Activated T-helper 1 cell treated with anti-CD3 and anti-CD28 coated beads, Interleukin-2, amount 50 U/mL, for 16 hours (primary cell): ENCODE measurements at places on chromosomes 1 and 21.

GRCh38 chr1:176051902-176052518 lies 155.1 kb downstream of the COP1 start:
- DNase-seq: no peak

DNA sequence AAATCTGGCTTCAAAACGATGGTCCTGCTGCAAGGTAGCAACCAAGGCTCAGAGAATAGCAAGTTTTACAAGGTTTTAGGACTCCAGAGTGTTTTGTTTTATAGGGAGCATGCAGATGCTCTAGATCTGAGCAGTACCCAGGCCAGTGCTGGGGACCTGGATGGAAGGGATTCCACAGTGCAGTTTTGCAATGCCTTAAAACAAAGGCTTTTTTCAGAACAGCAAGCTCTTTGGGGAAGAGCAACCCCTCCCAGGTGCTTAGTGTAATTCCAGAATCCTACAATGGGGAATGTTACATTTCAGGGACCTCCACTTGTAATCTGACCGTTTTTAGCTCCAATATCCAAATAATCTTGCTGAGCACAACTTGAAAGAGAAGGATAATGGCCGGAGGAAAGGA lies 6.7 kb downstream of the ROR1 start:
- no peak for DNase-seq

- DNase-seq: no peak
Observed at GRCh38 chr1:942864-943533, 16.1 kb downstream of the NOC2L start.

DNA sequence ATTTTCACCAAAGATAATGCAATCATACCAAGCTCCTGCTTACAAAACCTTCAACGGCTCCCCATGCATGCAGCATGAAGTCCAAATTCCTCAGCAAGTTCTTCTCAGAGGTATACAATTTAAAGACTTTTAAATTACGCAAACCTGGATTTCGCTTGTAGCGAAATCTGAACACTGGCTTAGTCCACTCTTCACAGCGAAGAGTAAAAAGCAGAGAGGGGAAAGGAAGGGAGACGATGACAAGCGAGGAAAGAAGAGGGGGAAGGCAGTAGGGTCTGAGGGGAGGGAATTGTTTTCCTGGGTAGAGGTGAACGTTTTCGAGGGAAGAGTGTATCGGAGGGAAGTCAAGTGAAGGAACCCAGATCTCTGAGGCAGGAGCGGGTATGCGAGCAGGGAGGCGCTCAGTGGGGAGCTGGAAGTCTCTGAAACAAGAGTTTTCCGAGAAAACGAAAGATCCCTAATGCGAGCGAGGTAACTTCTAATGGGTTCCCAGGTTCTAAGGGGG lies 790 bp downstream of the TESK2 start:
- DNase-seq: no peak

DNA sequence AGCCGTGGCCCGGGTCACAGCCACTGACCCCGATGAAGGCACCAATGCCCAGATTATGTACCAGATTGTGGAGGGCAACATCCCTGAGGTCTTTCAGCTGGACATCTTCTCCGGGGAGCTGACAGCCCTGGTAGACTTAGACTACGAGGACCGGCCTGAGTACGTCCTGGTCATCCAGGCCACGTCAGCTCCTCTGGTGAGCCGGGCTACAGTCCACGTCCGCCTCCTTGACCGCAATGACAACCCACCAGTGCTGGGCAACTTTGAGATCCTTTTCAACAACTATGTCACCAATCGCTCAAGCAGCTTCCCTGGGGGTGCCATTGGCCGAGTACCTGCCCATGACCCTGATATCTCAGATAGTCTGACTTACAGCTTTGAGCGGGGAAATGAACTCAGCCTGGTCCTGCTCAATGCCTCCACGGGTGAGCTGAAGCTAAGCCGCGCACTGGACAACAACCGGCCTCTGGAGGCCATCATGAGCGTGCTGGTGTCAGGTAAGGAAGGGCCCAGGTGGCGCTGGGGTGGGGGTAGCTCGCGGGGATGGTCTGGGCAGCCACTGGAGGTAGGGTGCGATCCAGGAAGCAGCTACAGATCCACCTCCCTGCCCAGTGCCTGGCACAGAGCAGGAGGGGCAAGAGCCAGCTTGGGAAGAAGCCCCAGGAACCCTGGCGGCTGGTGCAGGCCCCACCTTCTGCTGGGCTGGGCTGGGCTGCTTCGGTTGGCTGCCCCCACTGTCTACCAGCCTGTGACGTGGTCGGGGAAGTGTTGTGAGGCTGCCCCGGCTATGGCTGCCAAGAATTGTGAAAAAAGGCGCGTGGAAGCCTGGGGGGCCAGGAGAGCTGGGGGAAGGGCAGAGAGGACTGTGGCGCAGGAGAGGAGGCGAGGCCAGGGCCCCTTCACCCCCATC lies 3.8 kb downstream of the CELSR2 start:
- no peak for DNase-seq

DNA sequence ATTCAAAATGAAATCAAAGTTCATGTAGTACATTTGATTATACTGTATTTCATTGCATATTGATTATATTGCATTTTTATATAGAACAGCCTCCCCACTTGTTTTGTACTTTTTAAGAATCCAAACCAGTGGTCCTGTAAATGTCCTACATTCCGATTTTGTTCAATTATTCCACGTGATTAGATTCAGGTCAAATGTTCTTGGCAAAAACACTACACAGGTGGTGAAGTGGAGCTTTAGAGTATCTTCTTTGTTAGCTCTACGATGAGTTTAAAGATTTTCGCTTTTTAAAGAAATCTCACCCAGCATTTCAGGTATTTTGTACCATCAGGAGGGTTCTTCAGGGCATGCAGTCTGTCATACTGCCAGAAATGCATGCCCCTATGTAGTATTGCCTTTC lies 120.6 kb downstream of the TRIM33 start:
- no peak for DNase-seq

- no peak for DNase-seq
Observed at GRCh38 chr1:3393987-3394920, 60.2 kb upstream of the ARHGEF16 start.

- no peak for DNase-seq
Observed at GRCh38 chr1:47309427-47309826, 4.5 kb downstream of the STIL start.

DNA sequence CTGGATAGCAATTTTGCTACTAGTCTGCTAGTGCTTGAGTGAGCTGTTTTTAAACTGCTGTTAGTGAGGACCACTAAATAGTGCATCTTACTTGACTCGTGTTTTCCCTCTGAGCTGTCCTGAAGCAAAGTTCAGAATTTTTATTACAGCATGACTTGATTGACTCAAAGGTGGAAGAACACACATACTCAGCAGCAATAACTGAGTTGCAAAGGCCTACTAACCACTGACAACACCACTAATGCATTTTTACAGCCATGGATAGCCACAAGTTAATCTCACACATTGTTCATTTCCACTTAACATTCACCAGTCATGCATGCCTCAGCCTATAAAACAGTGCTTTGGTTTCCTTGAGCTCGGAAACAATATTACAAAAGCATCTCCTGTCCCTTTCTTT lies 148.7 kb downstream of the RUNX1 start:
- DNase-seq: no peak

DNA sequence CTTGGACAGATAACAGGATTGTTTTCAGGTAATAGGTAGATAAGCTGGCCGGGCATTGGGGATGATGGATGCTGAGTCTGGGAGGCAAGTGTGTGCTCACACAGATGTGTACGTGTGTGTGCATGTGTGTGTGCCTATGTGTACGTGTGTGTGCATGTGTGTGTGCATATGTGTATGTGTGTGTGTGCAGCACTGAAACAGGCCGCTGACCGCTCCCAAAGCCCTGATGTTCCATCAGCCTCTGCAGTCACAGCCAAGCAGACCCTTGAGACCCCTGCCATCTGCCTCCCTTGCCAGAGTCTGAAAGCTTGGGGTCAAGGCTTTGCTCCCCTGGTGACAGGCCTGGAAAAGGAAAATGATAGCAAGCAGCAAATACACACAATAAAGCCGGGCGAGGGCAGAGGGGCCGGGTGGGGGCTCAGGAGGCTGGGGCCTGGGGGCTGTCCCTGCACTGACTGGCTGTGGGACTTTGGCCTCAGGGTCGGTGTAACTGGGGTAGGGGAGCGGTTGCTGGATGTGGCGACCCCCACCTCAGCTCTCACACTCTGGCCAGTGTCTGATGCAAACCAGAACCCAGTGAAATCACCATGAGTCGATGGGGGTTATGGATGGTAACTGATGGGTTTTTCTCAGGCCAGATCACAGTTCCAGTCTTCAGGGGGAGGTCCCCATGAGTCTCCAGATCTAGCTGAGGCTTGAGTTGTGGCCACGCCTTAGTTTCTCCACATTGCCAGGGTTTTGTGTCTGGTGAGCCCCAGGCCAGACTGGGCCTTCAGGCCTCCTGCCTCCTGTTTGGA lies 9.2 kb upstream of the TNFRSF8 start:
- DNase-seq: no peak

- no peak for DNase-seq
Observed at GRCh38 chr21:37429356-37429755, 62.8 kb downstream of the DYRK1A start.

DNA sequence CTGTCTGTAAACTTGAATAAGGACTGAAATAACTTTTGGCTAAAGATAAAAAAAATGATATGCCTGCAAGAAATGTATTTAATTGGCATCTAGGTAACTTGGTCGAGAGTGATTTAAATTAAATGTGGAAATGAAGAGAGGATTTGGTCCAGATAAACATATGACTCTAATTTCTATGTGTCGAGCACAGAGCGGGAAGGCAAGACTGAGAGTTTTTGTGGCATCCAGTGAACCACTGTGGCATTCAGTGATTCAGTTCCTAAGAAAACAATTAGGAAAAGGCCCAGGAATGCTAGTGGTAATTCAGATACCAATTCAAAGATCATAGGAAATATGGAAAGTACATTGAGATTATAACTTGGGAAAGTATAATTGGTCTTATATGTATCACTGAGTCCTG lies 39.6 kb downstream of the PDE4B start:
- no peak for DNase-seq

- no peak for DNase-seq
Observed at GRCh38 chr21:36776981-36777617, 78.2 kb downstream of the SIM2 start.

DNA sequence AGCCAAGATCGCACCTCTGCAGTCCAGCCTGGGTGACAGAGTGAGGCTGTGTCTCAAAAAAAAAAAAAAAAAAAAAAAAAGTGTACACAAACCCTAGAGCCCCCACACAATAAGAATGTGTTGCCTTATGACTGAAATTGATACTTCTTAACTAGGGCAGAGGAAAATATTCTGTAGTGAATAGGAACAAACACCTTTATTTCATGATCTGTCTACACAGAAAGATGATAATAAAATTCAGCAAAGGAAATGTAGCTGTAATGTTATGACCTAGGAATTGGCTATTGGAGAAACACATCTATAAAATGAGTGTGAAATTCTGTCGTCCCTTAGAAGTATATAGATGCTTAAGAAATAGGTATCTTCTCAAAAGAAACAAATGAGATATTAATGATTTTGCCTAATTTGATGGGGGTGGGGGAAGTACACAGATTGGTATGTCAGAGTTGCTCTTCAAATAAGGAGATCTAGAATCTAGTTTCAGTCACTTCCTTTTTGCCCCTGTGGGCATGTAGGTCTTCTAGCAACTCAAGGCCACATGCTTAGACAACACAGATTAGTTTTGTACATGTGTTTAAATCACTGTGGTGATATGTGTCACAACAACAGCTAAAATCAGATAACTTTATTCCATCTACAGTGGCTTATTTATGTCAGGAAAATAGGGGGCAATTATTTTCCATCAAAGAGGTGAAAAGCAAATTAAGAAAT lies 10.7 kb upstream of the GPR25 start:
- DNase-seq: no peak

GRCh38 chr21:35575280-35575915 lies 484.9 kb downstream of the SETD4 start:
- no peak for DNase-seq

DNA sequence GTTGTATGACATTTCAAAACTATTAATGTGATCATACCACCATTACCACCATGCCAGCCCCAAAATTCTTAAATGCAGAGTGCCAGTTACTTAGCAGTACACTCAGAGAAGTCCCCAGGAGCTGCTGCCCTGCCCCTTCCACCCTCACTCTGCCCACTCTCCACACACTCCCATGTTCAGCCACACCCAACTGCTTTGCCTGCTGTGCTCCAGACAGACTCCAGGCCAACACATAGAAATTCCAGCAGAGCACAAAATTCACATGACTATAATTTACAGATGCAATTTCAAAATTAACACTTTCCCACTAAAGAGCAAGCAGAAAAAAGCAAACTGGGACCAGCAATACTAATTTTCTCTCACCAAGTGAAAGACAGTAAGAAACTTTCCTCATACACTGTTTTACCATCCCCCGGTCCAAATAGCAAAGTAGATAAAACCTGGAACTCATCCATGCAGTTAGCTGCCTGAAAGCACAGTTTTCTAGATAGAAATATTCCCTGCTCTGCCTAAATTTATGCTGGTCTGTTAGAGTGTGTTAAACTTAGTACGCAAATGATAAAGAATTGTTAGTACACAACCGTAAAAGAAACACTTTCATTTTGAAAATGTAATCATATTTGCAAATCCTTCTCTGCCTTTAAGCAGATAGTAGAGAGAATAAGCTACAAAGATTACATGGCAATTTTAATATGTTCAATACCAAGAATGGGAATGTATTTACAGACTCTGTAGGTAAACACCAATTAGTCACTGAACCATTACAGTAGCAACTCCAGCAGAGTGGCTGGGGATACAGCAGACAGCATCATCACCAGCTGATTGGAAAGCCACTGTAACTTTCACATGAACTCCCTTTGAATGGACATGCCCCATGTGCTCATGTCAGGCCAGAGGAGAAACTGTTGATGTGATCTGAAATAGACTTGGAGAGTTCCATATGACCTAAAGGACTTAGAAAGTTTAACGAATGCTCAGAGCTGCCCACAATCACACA lies 176.5 kb downstream of the VAV3 start:
- DNase-seq: no peak

GRCh38 chr1:31793586-31794285 lies 22.1 kb downstream of the SPOCD1 start:
- no peak for DNase-seq

- DNase-seq: no peak
Observed at GRCh38 chr1:28604411-28604810, 12.3 kb downstream of the RAB42 start.

- DNase-seq: no peak
Observed at GRCh38 chr1:241612533-241613477, 27.4 kb downstream of the CHML start.

DNA sequence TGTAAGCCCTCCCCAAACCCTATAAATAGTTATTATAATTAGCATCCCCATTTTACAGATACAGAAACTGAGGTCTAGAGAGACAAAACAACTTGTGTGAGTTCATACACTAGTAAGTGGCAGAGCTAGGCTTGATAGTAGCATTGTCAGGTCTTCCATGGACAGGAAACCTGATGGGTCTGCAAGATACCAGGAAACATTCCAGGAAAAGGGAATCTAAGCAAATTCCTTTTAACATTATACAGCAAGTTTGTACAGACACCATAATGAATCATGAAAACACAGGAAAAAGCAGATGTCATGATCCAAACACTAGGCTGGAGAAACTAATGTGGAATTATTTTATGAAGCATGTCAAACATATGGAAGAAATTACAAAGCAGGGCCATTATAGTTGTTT lies 89.1 kb upstream of the KCNK2 start:
- no peak for DNase-seq
